ENCODE measurements at places on chromosomes 6 and 20.

- peak; percentile 61 for DNase-seq
Measured at GRCh38 chr6:79947191-79948186, at the start of gene ELOVL4. Gene ELOVL4, minus strand, starts transcription at chr6:79947553. Its CDS starts 274 bp downstream, at chr6:79947279.

GRCh38 chr20:49572857-49573256 lies 4.9 kb upstream of the PTGIS start:
- DNase-seq, result no peak

DNA sequence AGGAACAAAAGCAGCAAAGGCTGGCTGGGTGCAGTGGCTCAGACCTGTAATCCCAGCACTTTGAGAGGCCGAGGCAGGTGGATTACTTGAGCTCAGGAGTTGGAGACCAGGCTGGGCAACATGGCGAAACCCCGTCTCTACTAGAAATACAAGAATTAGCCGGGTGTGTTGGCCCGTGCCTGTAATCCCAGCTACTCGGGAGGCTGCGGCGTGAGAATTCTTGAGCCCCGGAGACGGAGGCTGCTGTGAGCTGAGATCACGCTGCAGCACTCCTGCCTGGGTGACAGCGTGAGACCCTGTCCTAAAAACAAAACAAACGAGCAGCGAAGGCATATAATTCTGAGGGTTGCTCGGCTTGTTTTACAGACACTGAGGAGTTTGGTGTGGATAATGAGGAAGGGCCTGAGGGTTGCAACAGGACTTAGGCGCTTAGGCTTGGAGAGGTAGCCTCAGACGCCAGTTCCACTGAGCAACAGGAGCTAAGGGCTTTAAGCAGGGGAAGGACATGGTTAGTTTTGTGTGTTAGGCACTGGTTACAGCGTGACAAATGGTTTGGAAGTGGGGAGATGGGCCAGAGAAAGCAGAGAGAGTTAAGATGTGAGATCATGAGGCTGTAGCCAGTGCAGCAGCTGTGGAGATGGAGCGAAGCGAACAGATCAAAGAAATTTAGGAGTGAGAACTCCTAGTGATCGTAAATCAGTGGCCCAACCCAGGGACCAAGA lies 1.2 kb downstream of the MYH7B start:
- DNase-seq, result no peak

DNA sequence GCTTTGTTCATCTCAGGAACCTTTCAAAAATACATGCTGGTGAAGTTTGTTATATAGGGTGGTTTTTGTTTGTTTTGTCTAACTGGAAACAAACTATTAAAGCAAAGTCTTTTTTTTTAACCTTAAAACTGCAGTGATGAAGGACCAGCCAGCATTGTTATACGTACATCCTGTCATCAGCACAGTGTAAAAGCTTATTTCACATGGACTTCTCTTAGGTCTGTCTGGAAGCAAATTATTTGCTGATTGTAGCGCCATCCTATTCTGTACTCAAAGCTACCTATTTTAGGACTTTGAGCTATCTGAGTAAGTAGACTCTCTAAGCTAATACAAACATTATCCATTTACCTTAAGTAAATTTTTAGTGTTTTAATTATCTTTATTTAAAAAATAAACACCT lies 61.7 kb downstream of the SNX9 start:
- no peak for DNase-seq

DNA sequence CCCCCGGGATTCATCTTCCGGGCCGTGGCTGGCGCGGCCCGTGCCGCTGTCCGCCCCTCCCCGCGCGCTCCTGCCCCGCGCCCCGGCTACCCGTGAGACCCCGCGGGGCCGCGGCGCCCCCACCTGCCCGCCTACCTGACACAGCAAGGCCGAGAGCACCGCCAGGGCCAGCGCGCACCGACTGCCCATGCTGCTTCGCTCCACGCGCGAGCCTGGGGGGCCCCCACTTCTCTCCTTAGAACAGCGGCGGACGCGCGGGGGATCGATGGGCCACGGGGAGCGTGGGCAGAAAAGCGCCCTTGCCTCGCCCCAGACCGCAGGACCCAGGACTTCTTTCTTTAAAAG lies 955 bp downstream of the DLL1 start:
- no peak for DNase-seq

DNA sequence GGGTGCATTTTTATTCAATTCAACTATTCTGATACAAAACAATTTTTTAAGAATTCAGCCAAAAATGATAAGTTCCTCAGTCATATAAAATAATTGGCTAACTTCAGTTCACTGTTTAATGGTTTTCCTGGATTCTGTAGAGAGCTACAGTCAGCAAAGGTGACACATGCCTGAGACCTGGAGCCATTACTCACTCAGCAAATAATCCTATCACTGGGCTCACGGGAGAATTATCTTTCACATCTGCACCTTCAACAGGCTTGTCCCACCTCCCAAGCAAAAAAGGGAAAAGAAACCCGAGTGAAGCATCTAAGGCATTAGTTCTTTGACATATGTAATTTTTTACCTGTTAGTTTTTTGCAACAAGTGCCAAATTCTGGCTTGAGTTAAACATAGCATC lies 34.9 kb upstream of the FOXA2 start:
- DNase-seq, result no peak

- DNase-seq, result no peak
Measured at GRCh38 chr20:55052459-55052858, 577.1 kb downstream of the DOK5 start.

DNA sequence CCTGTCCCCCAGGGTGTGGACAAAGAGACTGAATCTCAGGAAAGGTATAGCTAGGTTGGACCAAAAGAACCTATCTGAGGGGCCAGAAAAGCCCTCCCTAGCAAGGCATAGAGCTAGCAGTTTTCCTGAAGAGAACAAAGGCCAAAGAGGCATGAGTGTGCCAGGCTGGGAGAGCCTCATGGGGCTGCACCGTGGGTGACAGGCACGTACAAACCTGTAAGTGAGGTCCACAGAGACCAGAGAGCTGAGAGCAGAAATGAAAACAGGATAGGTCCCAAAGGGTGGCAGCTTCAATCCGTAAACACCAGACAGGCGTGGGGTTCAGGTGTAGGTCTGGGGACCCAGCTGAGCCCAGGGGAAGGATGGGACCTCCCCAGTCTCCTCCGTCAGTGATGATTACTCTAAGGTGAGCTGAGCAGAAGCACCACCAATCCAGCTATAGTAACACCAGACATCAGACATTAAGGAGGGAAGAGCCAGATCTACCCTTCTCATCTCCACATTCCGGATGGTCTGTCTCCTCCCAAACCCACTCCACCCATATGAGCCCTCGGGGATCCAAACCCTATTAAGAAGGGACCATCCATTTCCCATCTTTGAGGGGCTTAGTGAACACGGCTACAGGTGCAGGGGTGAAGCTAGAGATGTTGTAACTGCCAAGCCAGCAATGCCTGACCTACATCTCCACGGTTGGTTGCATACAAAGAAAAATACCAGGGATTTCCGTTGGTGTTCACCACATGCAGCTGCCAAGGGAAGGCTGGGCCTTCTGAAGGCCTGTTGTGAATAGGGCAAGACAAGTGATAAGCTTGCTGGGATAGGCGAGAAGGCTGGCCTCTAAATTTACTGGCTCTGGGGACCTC lies 38.3 kb downstream of the BCL2L1 start:
- DNase-seq, result no peak

GRCh38 chr6:13488015-13488895 lies 855 bp upstream of the GFOD1 start:
- peak; percentile 35 for DNase-seq

- DNase-seq, result no peak
Measured at GRCh38 chr6:158705386-158706126, 55.7 kb downstream of the SYTL3 start.

DNA sequence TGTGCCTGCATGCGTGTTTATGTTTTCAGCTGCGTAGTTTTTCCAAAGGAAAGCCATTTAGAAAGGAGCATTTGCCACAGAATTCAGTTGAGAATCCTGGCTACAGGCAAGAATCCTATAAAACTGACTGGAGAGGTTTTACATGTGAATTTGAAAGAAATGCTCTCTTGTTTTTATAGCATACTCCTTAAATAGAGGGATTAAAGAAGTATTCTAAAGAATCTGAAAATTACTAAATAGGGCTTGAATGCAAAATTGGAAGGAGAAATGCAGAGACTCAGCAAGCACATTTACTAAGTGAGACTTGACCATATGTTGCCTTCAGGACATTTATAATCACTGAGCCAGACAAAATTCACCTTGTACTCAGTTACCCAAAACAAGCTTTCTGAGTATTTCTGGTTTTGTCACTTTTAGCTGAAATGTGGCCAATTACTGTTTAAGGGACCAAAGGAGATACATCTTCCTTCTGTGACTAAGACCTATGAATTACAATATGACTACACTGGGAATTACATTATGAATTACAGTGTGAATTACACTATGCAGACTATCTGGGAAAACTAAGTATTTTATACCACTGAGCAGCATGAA lies 107.4 kb upstream of the ASCC3 start:
- DNase-seq, result no peak

Measured in Peyer's patch (tissue), 4 donors.